ENCODE measurements at places on chromosomes 13 and 19.

- DNase-seq = no peak
Observed at GRCh38 chr19:51821456-51821855, 26.5 kb downstream of the FPR3 start.

- DNase-seq = no peak
Observed at GRCh38 chr13:40420160-40420740, 246.2 kb downstream of the FOXO1 start.

DNA sequence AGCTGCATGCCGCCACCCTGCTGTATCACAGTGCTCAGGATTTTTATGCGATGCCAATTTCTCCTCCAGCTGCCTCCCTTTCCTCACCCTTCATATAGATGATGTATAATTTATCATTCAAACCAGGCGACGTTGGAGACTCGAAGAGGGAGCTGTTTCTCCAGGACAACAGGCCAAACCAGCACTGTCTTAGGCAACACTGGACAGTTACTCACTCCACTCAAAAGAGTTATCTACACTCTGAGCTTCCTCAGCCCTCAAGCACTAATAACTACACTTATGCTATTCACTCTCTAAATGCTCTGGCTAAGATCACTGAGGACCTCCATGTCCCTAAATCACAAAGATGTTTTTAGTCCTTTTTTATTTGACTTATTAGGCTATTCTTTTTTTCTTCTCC lies 87.3 kb upstream of the RFC3 start:
- DNase-seq = no peak

DNA sequence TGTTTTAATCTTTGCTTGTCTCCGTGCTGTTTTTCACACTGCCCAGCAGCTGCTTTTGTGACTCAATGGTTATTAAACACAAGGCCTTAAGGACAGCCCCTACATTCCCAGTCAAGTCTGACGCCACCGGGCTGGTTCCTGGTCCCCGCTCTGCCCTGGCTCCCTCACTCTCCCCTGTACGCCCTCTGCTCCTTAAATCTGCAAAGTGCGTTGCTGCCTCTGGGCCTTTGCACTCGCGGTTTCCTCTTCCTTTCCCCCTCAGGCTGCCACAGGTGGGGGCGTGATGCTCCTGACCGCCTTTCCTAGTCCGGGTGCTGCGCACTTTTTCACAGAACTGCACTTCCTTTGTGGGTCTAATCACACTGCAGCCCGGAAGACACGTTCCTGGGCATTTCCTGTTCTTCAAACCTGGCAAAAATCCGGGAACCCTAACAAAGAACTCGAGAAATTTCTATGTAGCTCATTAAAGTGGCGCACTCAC lies 25.6 kb downstream of the NOSIP start:
- DNase-seq = no peak

DNA sequence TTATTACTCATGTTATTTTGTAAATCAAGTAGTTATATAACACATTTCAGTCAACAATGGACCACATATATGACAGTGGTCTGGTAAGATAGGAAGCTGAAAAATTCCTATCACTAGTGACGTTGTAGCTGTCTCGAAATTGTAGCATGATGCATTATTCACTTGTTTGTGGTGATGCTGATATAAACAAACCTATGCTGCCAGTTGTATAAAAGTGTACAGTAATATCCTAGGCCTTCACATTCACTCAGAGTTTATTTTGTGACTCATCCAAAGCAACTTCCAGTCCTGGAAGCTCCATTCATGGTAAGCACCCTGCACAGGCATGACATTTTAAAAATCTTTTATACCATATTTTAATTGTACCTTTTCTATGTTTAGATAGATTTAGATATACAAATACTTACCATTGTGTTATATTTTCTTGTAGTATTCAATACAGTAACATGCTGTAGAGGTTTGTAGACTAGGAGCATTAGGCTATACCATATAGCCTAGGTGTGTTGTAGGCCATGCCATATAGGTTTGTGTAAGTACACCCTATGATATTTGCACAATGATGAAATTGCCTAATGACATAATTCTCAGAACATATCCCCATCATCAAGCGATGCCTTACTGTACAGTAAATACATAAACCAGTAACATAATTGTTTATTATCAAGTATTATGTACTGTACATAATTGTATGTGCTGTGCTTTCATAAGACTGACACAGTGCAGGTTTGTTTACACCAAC lies 49.3 kb downstream of the IFT88 start:
- peak; percentile 58 for DNase-seq

DNA sequence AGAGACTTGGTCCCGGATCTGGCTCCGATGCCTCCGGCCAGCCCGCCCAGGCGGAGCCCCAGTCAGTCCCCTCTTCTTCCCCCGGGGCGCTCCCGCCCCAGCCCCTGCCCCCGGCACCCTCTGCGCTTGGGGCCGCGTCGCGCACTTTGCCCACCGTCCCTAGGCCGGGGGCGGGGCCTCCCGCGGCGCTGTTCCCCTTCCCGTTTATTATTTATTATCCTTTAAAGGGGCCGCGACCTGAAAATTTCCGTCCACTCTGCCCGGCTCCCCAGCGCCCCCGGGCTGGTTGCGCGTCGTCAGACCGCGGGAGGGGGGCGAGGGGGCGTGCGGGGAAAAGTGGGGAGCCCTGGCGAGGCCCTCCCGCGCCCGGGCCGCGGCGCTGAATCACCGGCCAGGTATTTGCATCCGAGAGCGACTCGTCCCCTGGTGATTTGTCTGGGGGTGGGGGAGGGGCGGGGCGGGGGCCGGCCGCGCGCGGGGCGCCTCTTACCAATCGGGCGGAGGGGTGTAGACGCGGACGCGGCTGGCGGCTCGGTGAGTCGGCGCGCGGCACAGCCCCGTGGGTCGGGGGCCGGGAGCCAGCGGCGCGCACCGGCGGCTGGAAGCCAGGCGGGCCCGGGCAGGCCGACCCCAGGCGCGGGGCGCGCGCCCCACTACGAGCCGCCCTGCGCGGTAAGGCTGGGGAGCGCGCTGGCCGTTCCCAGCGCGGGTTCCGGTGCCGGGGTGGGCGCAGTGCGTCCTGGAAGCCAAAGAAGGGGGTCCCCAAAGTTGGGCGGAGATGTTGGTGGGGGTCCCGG lies at the start of gene ARID3A:
TSS of gene ARID3A (plus strand) at position 510 of the 797 bp plus-strand sequence. CDS start 3,494 bp downstream, outside the sequence.
- DNase-seq = peak; percentile 72

DNA sequence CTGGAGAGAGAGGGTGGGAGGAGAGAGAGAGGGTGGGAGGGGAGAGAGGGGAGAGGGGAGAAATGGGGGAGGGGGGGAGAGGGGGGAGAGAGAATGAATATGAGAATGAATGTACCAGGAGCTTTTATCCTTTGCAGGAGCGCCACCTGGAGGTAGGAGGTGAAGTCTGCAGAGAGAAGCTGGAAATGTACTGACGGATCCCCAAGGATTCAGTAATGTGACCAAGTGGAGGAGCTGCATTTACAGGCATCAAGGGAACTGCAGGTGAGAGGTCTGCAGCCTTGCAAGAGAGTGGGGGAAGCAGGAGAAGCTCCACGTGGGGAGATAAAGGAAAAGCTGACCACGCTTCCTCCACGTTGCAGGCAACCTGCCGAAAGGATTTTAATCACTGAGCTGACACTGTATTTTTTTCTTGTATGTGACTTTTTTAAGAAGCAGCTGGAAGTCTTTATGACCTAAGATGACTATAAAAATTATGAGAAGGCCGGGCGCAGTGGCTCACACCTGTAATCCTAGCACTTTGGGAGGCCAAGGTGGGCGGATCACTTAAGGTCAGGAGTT lies 33.7 kb downstream of the VSTM1 start:
- peak; percentile 20 for DNase-seq

DNA sequence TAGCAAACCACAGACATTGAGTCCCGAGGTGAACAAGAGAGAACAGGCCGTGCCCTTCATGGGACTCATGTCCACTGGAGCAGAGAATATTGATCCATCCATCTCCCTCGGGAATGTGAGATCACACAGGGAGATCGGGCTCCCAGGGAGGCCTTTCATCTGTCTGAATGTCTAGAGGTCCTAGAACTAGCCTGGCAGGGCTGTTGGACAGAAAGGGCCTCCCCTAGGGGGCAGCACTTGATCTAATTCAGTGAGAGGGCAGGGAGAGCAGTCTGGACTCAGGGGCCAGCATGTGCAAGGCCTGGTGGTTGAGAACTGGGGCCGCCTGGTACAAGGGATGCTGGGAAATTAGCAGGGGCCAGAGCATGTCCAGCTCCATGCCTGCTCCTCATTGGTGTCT lies 4.3 kb downstream of the RUVBL2 start:
- DNase-seq = peak; percentile 33

DNA sequence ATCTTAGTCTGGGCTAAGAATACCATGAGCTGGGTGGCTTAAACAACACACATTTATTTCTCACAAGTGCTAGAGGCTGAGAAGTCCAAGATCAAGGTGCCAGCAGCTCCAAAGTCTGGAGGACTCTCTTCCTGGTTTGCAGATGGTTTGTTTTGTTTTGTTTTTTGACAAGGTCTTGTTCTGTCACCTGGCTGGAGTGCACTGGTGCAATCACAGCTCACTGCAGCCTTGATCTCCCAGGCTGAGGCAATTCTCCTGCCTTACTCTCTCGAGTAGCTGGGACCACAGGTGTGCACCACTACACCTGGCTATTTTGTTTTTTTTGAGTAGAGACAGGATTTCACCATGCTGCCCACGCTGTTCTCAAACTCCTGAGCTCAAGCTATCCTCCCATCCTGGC lies 15.5 kb downstream of the APLP1 start:
- no peak for DNase-seq

- DNase-seq = no peak
Observed at GRCh38 chr19:7997809-7998480, 7.5 kb downstream of the ELAVL1 start.

GRCh38 chr13:79451500-79451962 lies 29.4 kb upstream of the NDFIP2 start:
- DNase-seq = peak; percentile 85

- peak; percentile 2 for DNase-seq
Observed at GRCh38 chr19:19214892-19215291, 3.1 kb downstream of the NCAN start.

- no peak for DNase-seq
Observed at GRCh38 chr13:41562083-41562482, 104.7 kb downstream of the RGCC start.

DNA sequence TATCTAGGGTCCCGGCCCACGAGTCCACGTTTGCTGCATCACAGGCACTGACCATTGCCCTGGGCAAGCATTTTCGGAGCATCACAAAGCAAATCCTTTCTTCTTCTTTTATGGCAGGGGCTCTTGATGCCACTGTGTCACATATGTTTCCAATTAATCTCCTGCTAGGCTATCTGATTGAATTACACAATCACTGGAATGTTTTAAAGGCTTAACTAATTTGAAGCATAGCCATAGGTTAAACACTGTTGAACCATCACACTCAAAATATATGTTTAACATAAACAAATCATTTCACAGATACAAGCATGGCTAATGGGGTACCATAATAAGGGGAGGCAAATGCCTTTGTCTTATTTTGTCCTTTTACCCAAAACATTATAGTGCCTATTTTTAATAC lies 338.3 kb downstream of the POU4F1 start:
- no peak for DNase-seq

DNA sequence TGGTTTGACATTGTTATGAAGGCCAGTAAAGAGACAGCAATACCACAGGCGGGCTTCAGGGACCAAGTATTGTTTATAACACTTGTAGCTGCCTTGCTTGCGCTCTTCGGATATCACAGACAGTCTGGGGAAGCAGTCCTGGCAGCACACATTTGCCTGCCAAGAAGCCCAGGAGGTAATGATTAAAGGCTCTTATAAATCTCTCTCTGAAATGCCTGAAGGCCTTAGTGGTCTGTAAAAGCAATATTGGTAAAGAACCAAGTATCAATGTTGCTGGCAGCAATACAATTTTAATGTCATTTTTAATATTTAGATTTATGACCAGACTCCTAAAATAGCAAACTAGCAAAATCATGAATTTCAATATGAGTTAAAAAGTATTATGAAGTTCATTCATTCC lies 1312.4 kb downstream of the PCDH9 start:
- DNase-seq = no peak

DNA sequence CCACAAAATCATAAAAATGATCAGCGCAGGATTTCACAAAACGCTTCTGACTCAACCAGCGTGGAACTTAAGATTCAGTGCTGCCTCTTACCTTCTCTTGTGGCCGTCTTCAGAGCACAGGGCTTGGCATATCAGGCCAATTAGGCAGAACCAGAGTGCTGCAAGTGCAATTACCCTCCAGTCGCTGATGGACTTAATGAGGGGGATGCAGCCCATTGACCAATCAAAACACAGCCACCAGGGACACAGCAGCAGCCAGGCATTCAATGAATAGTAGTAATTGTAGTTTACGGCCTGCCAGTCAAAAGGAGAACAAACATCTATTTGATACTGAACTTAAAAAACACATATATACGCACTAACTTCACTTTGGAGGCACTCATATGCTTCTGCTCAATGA lies 38.2 kb downstream of the TMTC4 start:
- no peak for DNase-seq

DNA sequence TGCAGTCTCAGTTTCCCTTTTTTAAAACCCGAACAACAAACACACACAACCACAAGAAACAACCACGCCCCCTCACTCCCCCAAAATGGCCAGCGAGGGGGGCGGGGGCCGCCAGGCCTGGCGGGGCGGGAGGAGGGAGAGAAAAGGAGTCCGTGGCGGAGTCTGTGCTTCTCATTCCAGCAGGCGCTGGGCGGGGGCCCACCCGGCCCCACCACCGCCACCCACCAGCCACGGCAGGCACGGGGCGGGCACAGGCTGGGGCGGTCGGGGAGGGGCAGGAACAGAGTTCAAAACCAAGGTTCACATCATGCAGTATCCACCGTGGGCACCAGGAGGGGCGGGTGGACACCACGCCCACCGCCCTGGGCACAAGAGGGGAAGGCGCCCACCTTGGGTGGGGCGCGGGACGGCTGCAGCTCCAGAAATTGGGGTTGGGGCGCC lies 12.9 kb downstream of the DPF1 start:
- no peak for DNase-seq

DNA sequence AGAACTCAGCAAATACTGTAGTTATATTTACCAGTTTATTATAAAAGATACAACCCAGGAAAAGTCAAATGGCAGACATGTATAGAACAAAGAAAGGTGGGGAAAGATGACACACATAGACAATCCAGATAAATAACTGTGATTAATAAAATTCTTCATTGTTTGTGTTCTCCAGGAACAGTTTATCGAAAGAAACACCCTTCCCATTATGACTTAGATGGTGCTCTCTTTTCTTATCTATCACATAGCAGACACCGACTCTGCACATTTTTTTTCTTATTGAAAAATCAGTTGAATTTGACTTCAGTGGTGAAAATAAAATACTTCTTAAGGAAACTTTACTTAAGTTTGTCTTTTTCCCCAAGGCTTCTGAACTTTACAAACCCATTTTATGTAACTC lies 6.2 kb downstream of the ZNF708 start:
- DNase-seq = no peak

Data from kidney glomerular epithelial cell (primary cell).